Stimulated activated CD8-positive, alpha-beta memory T cell treated with anti-CD3 and anti-CD28 coated beads, Interleukin-4, amount 100 ng/mL, for 24 hours (primary cell): ENCODE measurements at places on chromosomes 7 and 10.
A peak's percentile ranks its signal among the peaks of the same experiment; 100 is the strongest.

DNA sequence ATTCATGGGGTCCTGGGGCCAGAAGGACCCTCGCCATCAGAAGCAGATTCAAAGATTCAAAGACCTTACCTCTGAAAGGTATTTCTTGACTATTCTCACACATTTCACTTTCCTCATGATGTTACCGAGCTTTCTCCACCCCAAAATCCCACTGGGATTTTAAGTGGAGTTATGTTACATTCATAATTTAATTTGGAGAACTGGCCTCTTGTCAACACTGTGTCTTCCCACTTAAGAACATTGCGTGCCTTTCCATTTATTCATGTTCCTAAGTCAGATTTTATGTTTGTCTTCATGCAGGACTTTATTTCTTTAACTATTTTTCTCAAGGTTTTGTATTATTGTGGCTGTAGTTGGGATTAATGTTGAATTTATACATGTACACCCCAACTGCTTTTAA lies 123.5 kb upstream of the BMPER start:
- no peak for DNase-seq

- DNase-seq: no peak
Observed at GRCh38 chr7:22733761-22734160, 6.8 kb downstream of the IL6 start.

DNA sequence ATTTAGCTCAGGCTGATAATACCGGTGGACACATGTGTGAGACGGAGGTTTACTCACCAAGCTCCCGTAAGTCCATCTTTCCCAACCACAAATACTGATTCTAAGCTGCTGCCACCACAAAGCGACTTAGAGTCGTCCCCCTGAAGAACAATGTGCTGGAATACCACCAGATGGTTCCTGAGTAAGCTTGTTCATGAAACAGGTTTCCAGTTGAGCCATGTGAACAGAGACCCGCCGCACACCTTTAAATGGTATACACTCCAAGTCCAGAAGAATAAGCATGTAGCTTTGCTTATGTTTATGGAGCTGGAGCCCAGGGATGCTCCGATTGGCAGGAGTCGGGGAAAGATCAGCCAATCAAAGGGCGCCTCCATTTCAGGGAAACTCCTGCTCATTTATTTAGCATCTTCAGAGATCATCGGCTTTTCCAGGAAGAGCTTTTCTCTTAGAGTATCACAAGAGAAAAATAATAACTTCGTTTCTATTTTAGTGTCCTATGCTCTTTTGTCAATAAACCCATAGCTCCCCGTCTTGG lies 261.6 kb upstream of the AOAH start:
- DNase-seq: no peak

DNA sequence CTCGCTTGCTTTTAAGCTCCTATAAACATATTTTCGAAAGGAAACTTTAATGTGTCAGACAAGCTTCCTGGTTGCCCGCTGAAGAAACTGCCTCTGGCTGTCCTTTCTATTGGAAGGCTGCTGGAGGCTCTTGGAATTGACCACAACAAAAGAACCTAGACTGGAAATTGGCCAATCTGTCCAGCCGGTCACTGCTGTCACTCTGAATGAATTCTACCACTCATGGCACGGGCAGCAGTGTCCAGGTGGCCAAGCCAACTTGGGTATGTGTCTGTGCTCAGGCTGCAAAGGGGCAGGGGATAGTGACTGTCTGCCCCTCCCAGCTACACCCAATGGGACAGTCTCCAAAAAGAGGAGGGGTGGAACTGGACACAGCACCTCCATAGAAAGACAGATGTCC lies 57.6 kb downstream of the CDH23 start:
- no peak for DNase-seq

GRCh38 chr7:97461596-97461995 lies 270.3 kb upstream of the TAC1 start:
- DNase-seq: no peak

DNA sequence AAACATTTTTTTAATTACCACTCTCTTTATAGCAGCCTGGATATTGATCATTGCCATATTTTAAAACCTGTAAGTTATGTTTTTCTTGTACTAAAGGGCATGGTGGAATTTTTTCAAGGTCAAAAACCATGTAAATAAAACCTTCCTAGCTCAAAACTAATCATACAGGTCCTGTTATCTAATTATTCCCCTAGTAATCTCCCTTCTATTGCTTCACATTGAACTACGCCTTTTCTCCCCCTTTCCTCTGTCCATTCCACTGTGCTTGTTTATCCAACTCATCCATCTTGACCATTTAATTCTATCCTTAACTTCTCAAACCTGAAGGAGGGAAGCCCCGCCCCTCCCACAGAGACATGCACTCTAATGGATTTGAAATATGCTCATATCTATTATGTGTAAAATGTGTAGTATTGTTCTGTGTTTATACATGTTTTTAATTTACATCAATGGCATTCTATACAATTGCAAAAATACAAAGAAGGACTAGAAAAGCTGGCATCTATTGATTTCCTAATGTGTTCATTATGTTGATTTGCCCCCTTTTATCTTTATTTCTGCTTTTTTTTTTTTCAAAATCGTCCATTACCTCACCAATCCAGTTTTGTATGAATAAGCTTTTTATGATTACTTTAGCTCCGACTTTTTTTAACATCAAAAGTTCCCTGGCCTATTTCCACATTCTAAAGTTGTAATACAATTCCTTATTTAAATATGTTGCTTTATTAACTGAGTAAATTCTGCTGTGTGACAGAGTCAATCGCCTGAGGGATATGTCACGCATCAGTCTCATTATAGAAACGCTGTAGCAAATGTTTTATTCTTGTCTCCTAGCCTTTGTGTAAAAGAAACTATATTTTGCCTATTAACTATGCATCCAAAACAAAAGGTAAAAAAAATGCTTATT lies 61.0 kb downstream of the MET start:
- no peak for DNase-seq

GRCh38 chr10:6382081-6382480 lies 179.3 kb downstream of the PFKFB3 start:
- DNase-seq: no peak

- DNase-seq: no peak
Observed at GRCh38 chr10:73995035-73995358, 2.9 kb upstream of the VCL start.

- DNase-seq: peak; percentile 69
Observed at GRCh38 chr10:73771722-73772280, 10.0 kb upstream of the CHCHD1 start.

- DNase-seq: no peak
Observed at GRCh38 chr7:80945976-80946375, 27.1 kb upstream of the SEMA3C start.

DNA sequence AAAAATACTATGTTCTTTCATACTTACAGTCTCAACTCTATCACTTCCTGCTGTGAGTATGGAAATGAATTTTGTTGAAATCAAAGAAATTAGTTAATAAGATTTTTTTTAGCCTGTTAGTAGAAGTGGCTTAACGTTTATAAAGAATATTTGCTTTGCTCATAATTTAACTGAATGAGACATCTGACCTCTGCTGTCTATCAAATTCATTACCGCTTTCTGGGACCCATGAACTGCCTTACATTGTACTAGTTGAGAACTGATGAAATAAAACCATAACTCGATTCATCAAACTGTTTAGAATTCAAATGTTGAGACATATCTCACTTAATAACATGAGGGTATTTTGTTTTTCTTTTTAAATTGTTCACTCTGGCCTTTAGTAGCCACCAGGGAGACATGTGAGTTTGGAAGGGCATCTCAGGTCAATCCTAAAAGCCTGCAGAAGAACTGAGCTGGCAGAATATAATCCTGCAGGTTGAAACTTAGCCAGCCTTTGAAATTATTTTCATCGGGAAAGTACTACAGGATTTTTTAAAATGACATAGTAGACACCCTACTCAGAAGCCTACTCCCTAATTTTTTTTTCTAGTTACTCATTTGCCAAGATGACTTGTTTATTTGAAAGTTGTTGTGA lies 78.7 kb downstream of the KIAA1217 start:
- DNase-seq: no peak

- no peak for DNase-seq
Observed at GRCh38 chr7:271266-272107, 18.5 kb upstream of the FOXL3 start.

GRCh38 chr10:91797048-91797690 lies 1.1 kb upstream of the TNKS2 start:
- DNase-seq: no peak

GRCh38 chr7:127782075-127782474 lies 130.1 kb downstream of the SND1 start:
- DNase-seq: no peak

DNA sequence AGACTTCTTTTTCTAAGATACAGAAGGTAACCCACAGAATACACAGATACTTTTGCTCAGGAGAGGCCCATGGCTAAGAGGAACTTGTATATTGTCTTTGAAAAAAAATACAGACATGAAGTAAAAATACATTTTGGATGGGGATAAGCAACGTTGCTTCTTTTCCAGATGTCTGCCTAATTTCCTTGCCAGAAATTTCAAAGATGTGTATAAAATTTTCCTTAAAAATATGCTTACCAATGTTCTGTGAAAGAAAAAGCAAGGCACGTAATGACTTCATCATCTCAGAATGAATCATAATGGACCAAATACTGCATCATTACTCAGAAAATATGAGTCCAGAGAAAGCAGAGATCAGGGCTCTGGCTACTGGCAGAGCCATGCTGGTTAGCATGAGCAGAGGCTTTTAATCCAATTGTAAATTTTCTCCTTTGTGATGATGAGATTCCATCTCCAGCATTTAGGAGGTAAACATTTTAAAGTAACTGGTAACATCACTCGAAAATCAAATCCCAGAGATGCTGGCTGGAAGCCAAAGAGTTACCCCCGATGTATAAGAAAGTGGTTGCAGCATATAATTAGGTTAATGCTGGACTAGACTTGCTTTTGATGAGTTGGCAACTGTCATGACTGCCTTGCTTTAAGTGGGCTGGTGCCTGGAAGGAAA lies 272.5 kb downstream of the SEMA3A start:
- no peak for DNase-seq

DNA sequence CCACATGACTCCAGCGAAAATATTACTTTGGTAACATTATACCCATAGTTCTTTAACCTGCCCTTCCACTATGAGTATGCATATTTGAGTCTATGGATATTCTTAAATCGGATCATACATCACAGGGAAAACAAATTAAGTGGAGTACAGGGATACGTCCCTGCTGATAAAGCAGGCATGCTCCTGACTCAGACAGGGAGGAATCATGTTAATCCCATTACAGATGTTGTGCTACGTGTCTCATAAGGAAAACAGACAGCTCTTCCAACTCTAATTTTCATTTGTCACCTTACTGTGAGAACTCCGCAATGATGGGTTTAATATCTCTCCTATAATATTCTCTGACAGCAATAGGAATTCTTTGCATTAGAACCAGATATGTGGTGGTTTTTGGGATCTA lies 469.5 kb upstream of the POM121L12 start:
- no peak for DNase-seq

DNA sequence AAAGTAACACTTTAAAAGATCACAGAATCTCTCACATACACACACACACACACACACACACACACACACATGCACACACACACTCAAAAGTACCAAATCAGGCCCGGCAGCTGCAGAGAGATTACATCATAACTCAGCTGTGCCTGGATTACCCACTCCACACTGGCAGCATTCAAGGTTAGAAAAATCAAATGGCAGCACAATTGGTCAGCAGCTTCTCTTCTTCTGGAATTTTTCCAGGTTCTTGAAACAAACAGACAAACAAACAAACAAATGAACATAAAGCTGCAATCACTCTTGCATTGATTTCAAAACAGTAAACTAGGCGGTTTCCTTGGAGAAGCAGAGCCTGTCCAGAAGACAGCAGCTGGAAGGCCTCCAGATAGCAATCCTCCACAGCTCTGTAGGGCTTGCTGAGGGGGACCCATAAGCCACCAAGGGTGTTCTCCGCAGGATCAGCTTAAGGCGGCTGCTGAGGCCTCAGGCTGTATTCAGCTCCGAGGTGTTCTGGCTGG lies 24.5 kb upstream of the FAM133B start:
- DNase-seq: no peak

- DNase-seq: no peak
Observed at GRCh38 chr10:60955316-60955715, 11.3 kb upstream of the RHOBTB1 start.

DNA sequence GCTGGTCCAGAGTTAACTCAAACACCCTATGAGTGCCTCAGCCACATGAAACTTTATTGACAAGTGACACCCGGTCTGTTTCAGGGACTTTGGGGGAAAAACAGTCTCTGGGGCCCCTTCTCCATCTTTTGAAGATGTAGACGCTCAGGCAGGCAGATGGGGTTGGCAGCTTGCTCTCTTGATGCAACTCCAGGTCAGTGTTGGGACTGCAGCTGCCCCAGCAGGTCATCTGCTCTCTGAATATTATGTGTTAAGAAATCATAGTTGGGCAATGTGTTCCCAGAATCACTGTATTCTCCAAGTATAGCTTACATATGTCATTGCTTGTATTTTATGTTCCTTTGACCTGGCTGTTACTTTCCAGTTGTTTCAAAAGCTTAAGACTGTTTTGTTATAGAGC lies 544.9 kb upstream of the MGMT start:
- no peak for DNase-seq

GRCh38 chr7:80636709-80637108 lies 1.7 kb upstream of the CD36 start:
- DNase-seq: no peak

DNA sequence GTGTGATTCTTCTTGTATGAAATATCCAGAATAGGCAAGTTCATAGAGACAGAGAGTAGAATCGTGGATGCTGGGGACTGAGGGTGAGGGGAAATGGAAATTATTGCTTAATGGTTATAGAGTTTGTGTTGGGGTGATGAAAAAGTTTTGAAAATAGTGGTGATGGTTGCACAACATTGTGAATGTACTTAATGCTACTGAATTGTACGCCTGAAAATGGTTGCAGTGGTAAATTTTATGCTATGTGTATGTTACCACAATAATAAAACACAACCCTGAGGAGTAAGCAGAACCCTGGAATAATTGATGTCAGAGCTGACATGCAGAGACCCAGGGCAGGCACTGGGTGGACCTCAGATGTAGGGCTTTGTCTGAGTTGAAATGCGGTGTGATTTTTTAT lies 57.6 kb downstream of the TACR2 start:
- no peak for DNase-seq

- DNase-seq: no peak
Observed at GRCh38 chr10:17989908-17990767, 38.4 kb downstream of the SLC39A12 start.

- no peak for DNase-seq
Observed at GRCh38 chr10:66680886-66681285, 244.9 kb upstream of the LRRTM3 start.

DNA sequence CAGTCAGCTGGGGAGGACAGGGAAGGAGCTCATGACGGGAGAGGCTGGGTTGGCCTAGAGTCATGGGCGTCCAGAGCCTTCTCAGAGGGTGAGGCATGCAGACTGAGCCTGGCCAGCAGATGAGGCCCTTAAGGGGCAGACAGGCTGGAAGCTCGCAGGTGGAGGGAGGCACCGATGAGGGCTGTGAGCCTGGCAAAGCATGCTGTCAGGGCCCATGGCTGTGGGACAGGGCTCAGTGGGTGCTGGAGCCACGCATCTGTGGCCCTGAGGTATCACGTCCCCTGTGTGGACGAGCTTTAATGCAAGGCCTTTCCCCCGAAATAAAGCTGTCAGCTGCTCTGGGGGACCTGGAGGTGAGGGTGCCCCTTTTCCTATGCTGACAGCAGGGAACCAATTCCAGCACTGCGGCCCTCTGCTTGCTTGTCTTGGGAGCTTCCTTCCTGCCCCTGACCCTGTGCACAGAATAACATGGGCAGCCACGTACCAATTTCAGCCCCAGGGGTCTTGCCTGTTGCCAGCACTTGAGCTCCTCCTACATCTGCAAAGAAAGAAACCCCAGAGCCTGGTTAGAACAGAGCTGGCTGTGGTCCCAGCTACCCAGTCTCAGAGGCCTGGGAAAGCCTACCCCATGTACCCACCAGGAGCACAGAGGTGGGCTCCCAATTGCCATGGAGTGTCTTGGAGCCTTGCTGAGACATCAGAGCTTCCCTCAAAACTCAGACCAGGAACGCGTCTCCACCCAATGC lies 20.6 kb downstream of the TMEM273 start:
- DNase-seq: no peak
